ENCODE measurements at places on chromosomes 13 and 19.

DNA sequence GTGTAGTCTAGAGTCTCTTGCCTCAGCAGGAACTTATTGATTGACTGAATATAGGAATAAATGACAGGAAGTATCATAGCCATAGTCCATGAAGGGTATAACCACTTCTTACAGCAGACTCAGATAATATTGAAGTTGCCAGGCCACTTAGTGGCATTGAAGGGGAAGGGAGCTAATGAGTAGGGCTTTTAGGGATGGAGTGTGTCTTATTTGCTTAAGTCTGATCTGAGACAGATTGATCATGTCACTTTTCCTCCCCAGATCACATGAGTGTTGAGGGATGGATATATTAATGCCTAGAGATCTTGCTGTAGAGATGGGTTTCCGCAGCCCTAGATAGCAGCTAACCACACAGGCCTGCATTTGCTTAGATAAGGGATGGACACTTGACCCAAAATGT is 62.2 kb upstream of the NBEA start:
- DNase-seq: no peak

DNA sequence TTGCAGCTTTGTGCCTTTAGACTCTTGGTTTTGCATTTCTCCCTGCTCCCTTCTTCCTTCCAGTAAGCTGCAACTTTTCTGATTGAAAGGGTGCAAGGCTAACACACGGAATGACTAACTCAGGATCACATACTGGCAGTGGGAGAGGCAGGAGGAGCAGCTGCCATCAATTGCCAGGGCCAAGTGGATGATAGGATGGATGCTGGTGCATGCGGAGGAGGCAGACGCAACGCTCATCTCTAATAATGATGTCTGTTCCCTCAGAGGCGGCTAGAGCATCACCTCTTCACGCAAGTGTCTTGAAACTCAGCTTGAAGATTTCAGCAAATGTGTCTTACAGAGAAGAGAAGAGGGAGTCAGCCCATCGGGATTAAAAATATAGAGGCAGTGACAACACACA is 49.5 kb upstream of the TPM4 start:
- no peak for DNase-seq

DNA sequence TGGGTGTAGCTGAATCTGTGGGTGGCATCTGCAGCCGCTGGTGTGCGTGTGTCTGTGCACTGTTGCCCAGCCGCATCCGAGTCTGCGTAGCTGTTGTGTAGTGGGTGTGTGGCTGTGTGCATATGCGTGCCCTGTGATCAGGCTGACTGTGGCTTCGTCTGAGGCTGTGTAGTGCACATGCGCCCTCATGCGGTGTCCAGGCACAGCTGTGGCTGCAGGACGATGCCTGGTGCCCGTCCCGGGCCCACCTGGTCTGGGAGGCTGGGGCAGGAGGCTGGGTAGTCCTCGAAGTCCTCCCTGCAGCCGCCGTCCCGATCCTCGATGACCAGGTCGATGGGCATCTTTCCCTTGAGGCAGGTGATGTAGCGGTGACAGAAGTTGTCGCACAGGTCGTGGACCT is 4.9 kb downstream of the MEIS3 start:
- DNase-seq: no peak

DNA sequence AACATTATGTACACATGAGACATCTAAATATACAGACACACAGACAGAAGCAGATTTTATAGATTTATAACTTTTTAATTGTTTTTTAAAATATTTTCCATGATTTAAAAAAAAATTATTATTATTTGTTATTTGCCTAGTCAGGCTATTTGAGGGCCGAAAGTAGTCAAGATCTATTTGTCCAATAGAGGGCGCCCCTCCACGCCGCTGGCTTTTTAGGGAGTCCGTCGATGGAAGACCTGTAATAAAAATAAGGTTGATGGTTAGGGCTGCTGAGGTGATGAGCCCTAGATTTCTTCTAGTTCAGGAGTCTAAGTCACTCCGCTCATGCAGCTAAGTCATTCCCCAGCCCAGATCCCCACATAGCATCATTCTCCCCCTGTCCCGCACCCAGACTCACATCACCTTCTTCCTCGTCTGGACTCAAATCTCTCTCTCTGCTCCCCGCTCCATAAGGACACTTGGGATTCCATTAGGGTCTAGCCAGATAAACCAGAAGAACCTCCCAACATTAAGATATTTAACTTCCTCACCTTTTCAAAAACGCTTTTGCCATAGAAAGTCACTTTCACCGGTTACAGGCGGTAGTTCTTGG is 33.9 kb upstream of the CEACAM21 start:
- DNase-seq: no peak

DNA sequence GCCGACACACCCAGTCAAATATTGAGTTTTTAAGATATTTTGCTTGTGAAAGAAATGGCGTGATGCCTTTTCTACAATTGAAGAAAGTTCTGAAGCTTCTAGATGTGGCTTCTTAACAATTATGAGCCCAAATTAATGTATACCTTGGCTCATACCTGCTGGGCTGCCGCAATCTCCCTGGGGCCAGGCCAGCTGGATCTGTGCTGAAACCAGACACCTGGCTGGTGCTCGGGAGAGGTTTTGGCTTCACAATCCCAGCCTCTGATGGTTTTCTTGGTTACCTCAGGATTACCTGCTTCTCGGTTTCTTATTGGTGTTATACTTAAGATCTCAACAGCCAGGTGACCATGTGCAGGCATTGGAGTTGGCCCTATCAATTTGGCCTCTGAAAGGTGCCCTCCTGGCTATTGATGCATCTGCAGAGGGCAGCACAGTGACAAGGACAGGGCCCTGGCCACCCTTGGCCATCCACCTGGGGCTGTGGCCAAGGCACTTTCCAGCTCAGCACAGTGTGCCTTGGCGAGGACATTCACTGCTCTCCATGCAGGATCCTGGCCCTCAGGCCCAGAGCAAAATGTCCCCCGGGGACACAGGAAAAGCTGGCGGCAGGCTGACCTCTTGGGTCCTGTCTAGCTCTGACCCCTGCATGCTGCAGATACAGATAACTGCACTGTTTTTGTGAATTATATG is 305.0 kb downstream of the ZNF536 start:
- no peak for DNase-seq

GRCh38 chr19:17441241-17442021 is 7.0 kb downstream of the TMEM221 start:
- no peak for DNase-seq

DNA sequence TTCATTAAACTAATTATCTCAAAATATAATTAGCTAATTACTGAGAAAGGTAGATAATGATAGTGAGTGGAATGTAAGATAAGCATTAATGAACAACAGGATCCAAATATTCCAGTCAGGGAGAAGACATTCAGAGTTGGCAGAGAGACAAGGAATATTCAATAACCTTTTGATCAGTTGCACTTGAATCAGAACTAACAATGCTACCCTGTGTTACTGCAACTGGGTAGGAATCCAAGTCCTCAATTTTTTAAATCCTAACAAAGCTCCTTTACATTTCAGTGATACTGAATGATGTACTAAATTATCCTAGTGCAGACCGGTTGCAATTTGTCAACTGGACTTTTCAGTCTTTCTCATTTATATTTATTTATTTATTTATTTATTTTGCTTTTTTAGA is 107.1 kb upstream of the MIR17HG start:
- DNase-seq: no peak

- DNase-seq: no peak
Observed at GRCh38 chr13:51007216-51007615, 97.6 kb downstream of the RNASEH2B start.

GRCh38 chr13:106911020-106911419 is 343.1 kb upstream of the ARGLU1 start:
- no peak for DNase-seq

- DNase-seq: no peak
Observed at GRCh38 chr19:48102870-48103751, 7.5 kb downstream of the PLA2G4C start.

DNA sequence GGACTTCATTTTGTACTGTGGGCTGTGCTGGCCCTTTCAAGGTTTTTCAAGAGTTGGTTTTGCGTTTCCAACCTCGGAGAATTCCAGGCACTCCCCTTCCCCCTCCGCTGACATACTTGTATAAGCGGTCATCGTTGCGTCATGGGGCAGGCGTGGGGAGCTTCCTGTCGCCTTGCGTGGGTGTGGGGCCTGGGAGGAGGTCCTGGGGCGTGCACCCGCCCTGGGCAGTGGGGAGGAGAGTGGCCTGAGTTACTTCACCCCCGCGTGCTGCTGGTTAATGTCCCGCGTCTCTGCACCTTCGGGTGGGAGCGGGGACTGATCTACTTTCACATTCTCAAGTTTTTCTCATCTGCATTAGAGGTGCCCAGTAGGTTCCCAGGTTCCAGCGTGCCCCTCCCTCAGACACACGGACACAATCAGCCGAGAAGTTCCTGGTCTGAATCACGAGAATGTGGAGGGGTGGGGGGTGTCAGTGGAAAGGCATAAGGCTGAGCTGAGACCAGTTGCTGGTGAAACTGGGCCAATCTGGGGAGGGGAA is 4.1 kb downstream of the IER2 start:
- DNase-seq: no peak

DNA sequence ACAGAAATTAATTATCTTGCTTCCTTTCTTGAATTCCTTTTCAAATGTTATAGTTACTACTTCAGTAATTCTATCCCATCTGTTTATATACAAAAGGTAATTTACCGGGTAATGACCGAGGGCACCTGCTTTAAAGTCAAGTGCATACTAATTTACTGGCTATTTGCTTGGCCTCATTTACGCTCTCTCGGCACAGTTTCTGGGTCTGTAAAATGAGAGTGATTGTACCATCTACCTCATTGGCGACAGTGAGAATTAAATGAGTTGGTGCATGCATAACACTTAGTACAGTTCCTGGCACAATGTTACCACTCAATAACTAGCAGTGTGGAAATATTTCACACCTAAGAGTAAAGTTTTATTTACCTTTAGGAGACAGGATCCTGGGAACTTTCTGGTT is 111.6 kb downstream of the GGACT start:
- no peak for DNase-seq

GRCh38 chr19:6062274-6062673 is 48.0 kb downstream of the RFX2 start:
- no peak for DNase-seq

DNA sequence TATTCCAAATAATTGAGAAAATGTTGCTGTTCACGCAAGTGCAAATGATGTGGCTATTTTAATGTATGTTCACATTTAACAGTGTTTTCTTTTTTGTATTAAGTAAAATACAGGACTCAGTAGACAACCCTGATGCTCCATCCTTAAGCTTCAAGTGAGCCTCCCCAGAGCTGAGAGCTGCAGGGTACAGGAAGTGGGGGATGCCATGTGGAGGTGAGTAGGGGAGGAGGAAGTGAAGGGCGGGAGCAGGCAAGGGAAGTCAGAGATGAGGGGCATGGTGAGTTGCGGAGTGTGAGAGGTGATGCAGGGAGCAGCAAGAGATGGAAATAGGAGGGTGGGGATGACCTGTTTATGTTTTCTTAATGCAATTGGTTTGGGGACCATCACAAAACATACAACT is 711.0 kb downstream of the UQCRFS1 start:
- DNase-seq: no peak

DNA sequence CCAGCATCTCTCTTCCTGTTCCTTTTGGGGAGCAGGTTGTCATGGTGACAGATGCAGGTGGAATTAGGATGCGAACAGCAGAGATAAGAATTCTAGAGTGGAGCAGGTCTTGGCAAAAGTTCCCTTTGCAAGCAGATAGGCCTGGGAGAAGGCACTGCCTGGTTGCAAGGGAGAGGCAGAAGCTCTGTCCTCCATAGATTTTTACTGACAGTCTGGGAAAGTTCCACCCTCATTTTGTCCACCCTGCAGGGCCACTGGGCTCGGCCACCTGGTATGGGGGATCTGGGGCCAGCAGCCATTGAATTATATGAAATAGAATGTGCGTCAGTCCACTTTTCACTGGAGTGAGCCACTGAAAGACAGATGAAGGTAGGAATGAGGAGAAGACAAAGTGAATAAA is 141.7 kb downstream of the IER2 start:
- DNase-seq: no peak

DNA sequence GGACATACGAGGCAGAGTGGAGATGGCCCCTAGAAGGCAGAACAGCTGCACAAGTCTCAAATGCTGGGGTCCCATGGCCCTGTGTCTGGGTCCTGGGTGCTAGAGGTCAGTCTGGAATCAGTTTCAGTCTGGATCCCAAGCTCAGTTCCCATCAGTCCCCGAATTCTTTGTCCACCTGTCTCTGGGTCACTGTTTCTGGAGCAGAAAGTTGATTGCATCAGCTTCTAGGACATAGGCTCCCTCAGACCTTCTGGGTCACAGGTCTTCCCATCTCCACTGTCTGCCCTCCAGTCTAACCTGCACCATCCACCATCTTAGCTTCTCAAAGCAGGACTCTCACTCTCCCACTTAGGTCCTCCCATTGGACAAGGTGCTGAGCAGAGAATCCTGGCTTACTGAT is 5.3 kb downstream of the LYPD4 start:
- no peak for DNase-seq

DNA sequence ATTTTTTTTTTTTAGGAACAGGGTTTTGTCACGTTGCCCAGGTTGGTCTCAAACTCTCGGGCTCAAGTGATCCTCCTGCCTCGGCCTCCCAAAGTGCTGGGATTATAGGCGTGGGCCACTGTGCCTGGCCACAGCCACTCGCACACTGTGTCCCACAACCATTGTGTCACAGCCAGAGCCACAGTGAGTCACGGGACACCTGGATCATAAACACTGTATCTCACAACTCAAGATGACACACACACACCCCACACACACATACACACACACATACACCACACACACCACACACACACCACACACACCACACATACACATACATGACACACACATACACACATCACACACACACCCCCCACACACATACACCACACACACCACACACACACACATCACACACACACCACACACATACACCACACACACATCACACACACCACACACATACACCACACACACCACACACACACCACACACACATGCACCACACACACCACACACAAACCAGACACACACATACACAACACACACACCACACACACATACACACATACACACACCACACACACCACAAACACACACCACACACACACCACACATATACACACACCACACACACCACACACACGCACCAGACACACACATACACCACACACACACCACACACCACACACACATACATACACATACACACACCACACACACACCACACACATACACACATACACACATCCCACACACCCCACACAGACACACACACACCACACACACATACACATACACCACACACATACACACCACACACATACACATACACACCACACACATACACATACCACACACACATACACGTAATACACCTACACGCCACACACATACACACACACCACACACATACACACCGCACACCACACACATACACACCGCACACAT is 16.2 kb downstream of the ELAVL3 start:
- DNase-seq: no peak

- no peak for DNase-seq
Observed at GRCh38 chr13:22076658-22077057, 405.8 kb downstream of the FGF9 start.

DNA sequence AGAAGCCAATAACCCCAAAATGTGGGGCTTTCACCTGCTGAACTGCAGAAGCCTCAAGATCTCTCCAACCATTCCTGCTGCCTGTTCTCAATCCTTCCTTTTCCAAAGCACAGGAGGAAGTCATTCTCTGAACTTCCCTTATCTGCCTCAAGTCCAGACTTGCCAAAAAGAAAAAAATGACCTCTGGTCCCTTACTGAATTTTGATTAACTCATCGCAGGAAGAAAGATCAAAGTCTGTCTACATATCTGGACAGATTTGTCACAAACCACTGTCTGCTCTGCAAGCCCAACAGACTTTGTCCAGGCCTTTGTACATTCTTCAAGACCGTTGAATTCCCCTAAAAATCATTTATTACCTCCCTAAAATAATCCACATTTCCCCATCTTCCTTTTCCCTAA is 126.5 kb upstream of the NBEA start:
- DNase-seq: no peak

- DNase-seq: no peak
Observed at GRCh38 chr13:51848674-51849073, 3.7 kb upstream of the TMEM272 start.

Measured in epithelial cell of proximal tubule (primary cell).